ENCODE measurements at places on chromosomes 7 and 10.

GRCh38 chr7:2730846-2731770, 43.1 kb downstream of the AMZ1 start:
- no peak for DNase-seq

DNA sequence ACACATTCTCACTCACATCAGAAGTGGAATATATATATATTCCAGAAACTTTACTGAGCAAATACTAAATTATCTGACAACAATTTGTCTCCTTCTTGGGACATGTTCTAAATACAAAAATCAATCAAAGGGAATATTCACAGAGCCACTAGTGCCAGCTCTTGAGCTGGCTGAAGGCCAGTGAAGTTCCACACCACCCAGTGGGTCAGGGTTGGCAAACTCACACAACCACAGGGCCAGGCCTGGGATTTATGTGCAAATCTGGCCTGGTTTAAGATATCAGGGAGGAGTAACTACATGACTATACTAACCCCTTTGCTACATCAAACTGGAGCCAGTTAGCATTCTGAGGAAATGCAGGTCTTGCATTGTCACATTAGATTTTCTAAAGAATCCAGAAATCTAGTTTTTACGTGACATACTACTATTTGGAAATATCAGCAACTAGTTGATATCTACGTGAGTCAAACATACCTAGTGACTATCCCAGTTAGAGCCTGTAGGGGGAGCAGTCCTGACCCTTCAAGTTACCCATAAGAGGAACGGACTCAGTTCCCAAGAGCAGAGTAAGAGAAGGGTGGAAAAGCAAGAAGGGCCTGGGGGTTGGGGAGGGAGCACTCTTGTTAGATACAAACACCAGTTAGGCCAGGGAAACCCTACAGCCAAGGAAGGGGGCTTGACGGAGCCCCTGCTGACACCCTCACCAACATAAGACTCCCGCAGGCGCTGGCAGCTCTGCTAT, 600.4 kb downstream of the KCNMA1 start:
- DNase-seq, result no peak

DNA sequence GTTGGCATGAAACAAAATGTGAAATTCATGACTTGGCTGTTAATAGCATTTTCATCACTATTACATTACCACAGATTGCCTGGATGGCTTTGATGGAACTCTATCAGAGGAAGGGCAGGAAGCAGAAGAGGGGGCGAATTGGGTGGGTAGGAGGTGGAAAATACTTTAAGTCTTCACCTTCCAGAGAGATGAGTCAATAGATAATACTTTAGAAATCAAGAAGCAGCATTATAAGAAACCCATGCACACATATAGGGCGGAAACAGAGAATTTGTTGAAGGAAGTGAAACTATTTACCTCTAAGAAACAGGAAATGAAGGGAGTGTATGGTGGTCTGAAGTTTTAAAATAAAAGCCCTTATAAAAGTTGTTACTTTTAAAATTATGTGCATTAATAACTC, 152.1 kb upstream of the TARP start:
- no peak for DNase-seq

DNA sequence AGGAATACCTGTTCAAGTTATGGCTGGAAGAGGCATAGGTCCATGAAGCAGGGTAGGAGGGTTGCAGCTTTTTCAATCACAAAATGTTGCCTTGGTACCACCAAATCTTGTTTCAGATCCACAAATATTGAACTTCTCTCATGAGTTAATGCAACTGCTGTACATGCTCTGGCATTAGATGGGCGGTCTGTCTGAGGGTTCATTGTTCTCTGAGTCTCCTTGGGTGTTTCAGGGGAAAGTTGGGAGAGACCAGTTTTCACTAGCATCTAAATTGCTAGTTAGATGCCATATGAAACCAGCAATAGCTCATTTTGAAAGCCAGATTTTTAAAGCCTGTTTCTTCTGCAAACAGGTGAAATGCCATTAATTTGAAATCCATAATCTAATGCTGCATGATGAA, 27.8 kb upstream of the ELMO1 start:
- DNase-seq, result no peak

DNA sequence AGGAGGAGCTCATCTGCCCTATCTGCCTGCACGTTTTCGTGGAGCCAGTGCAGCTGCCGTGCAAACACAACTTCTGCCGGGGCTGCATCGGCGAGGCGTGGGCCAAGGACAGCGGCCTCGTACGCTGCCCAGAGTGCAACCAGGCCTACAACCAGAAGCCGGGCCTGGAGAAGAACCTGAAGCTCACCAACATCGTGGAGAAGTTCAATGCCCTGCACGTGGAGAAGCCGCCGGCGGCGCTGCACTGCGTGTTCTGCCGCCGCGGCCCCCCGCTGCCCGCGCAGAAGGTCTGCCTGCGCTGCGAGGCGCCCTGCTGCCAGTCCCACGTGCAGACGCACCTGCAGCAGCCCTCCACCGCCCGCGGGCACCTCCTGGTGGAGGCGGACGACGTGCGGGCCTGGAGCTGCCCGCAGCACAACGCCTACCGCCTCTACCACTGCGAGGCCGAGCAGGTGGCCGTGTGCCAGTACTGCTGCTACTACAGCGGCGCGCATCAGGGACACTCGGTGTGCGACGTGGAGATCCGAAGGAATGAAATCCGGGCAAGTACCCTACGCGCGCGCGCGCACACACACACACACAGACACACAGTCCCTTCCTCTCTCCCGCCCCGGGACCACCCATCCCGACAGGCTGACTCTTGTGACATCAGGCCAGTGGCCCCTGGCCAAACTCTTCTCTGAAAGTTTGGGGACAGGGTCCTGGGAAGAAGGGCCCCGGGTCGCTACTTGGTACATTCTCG, 538 bp downstream of the TRIM8 start:
- no peak for DNase-seq

DNA sequence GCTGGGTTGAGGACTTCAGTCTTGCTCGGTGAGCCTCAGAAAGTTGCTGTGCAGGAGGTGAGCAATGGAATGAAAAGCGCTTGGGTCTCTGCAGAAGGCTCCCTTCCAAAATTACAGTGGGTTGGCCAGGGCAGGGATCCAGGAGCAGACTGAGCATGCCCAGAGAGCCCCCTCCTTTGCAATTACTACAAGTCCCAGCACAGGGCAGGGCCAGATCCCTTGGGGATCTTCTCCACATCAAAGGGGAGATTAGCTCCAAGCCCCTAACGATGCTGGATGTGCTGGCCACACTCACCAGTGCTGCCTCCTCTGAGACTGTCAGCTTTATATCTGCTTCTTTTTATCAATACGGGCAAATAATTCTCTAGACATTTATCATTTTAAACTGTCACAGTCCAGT, 337.5 kb downstream of the RPS24 start:
- DNase-seq, result no peak
